ENCODE measurements at places on chromosomes 16 and 17. TPM values are rescaled to one million over a fixed set of nuclear protein-coding genes. Genes with fewer than 3 reads are reported as not detected.

DNA sequence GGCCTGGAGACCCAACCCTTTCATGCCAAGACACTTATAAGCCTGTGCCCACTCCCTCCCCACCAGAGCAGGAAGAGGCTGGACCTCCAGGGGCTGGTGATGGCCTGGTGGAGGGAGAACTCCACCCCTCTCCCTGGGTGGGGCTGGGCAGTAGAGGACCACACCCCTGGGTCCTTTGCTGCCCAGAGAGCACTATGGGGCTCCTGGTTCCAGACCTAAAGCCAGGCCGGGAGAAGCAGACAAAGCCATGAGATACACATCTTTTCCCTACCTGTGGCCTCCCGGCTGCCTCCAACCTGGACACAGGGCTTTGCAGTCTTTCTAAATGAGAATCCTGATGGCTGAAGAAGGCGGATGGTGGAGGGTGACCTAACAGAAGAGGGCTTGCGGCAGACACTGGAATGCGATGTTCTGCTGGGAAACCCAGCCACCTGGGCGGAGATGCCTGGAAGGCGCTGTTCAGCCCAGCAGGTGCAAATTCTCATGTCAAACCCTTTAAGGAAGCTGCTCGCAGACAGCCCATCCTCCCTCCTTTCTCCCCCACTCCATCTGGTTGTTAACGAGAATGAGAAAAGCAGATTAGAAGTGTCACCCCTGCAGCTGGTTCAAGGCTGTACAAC is 43.9 kb upstream of the KIFC3 start:
- DNase-seq = no peak

DNA sequence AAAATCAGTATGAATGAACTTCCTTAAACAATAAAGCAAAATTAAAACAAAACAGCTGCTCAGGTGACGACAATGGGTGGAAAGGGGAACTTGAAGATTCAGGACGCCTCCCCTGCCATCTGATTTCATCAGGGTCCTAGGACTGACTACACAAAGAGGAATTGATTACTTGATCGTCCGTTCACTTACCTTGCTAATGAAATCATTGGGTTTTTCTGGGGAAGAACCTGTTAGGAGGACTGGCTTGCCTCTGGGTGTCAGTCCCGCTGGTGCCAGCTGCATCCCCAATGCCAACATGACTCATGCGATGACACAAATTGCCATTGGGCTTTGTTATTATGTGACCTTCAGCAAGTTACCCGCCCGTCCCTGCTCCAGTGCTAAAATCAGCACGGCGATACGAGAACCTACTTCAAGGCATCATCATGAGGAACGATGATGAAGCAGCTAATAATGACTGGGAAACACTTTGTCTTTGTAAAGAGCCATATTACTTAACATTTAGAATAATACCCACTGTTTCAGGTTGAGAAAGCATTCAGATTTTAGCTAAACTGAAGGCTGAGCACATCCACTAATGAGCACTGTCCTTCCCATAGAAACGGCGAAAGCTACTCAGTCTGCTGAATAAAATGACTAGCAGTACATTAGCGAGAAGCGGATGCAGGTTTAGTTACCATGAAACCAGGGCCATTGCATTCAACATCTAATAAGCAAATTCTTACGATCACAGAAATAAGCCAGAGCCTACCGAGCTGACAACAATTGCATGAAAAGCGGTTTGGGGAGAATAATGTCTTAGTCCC is 139.4 kb downstream of the ZFHX3 start:
- DNase-seq = no peak

DNA sequence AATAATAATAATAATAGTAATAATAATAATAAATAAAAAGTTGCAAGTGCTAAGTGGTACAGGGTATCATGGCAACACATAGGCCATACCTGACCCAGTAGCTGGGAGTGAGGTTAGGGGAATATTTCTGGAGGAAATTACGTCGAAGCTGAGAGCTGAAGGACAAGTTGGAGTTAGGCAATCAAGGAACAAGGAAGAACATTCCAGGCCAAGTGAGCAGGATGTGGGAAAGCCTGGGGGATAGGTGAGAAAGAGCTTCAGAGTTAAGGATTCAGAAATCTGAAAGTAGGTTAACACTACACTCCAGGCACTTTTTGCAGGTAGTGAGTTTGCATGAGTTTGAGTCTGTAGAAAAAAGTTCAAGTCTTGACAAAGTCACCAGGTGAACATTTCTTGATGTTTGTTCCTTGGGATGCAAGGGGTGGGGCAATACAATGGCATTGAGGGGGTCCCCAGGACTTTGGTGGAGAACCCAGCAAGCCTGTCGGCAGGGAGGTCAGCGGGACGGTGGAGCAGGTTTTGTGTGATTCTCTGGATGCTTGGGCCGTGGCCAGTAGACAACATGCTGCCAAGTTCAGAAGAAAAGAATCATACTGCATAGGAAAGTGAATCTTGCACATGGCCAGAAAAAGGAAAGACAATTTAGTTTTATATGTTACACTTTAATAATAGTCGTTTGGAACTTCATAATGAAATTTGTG is 27.7 kb upstream of the MPHOSPH6 start:
- no peak for DNase-seq

GRCh38 chr17:81734405-81735263 is 22.6 kb downstream of the SLC25A10 start:
- DNase-seq = no peak

The GDE1 gene
- 21.3 TPM for total RNA-seq

The CACNG3 gene
- not detected for total RNA-seq

DNA sequence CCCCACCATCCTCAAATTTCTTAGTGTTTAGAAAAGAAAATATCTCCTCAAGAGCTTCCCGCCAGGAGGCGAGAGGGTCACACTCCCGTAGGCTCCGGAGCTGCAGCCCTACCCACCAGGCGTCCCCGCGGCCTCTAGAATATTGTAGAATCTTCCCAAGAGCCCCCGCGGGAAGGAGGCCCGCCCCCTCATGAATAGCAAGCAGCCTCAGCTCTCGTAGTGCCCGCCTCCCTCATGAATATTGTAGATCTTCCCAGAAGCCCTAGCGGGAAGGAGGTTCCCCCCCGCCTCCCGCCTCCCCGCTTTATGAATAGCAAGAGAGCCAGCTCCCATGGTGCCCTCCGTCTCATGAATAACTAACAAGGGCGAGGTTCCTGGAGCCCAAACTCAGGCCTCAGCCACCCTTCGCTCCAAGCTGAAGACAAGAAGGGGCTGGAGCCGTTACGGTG is at the start of gene FBXO47:
Gene FBXO47 (minus strand): TSS at position 114 of the 449 bp plus-strand sequence. CDS start 4,378 bp downstream, outside the sequence.
- DNase-seq = peak; percentile 93

DNA sequence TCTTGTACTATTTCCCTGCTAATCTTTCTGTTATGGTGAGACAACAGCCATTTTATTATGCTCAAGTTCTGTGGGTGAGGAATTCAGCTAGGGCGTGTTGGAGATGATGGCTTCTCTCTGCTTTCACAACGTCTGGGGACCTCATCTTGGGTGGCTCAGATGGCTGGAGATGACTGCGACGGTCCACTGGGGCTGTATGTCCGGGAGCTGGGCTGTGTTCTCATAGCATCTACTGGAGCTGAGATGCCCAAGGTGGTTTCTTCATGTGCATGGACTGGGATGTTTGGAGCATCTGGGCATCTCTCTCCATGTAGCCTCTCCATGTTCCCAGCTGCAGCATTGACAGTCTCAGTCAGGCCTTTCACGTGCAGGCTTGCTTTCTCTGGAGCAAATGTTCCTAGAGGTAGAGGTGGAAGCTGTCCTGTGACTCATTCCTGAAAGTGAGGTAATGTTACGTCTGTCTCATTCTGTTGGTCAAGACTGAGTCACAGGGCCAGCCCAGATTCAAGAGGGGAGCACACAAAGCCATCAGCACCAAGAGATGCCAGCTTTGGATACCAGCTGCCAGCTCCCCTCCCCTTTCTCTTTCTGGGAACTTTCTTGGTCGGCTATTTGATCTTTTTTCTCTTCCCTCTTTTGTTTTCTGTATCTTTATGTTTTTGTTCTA is 96.2 kb downstream of the RAP1GAP2 start:
- no peak for DNase-seq

GRCh38 chr17:55304171-55304859 is 39.6 kb downstream of the HLF start:
- DNase-seq = no peak

- peak; percentile 26 for DNase-seq
Observed at GRCh38 chr17:61422116-61422799, 22.6 kb downstream of the TBX2 start.

The CD300LG gene
- not detected for total RNA-seq

DNA sequence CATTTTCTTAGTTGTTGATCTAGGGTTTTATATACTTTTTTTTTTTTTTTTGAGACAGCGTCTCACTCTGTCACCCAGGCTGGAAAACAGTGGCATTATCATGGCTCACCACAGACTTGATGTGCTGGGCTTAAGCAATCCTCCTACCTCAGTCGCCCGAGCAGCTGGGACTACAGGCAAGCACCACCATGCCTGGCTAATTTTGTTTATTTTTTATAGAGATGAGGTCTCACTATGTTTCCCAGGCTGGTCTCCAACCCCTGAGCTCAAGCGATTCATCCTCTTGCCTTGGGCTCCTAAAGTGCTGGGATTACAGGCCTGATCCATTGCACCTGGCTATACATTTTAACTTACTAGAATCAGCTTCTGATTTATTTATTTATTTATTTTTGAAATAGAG is 34.2 kb upstream of the ATP2A3 start:
- no peak for DNase-seq

The KRT16 gene
- total RNA-seq = not detected

GRCh38 chr17:17503566-17504130 is 7.5 kb upstream of the RASD1 start:
- DNase-seq = no peak

DNA sequence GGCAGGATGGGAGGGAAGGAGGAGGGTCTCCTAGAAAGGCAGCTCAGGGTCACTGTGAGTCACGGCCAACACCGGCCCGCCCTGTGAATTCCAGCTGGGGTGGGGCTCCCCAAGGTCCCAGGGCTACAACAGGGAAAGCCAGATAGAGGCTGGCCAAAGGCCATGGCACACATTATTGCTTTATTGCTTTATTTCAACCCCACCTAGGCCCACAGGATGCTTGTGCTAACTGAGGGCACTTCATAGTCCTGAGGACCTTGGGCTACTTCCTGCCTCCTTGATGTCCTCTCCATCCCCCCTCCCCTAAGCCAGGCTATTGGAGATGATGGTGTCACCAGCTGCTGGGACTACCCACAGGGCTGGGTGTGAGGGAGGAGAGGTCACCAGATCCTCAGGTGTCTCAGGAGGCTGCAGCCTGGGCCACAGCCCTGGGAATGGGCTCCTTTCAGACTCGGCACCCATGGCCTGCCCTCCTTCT is 26.1 kb downstream of the LRRC75A start:
- DNase-seq = no peak

GRCh38 chr16:66959704-66960161 is 1.3 kb upstream of the CES3 start:
- DNase-seq = no peak

DNA sequence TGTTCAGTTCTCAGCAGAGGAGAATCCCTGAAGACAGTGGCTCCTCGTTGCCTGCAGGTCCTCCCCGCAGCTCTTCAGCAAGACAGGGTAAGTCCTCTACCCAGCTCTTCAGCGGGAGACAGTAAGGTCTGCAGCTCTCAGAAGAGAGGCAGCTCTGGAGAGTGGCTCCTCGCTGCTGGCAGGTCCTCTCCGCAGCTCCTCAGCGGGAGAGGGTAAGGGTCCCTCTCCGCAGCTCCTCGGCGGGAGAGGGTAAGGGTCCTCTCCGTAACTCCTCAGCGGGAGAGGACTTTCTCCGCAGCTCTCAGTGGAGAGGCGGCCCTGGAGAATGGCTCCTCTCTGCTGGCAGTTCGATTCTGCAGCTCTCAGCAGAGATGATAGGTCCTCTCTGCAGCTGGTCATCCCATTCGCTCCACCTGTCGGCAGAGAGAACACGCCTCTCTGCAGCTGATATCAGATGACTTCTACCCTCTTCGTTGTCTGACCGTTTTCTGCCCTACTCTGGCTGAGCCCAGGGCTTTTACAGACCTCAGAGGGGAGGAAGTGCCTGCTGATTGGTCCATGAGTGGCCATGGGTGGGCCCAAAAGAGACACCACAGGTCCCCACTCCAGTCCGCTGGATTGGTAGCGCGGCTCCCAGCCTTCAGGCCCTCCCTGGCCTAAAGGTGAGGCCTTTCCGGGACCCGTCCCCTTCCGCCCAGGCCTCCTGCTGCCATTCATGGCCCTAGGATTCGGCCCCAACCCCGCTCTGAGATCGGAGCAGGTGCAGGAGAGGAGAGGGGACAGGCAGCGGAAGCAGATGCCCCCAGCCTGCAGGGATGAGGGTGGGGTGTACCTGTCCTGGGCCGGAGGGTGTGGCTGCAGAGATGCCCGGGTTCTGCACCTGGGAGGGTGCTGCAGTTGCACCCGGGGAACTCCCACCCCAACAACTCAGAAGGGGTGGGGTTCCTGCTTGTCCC is 11.9 kb upstream of the SHCBP1 start:
- peak; percentile 41 for DNase-seq

DNA sequence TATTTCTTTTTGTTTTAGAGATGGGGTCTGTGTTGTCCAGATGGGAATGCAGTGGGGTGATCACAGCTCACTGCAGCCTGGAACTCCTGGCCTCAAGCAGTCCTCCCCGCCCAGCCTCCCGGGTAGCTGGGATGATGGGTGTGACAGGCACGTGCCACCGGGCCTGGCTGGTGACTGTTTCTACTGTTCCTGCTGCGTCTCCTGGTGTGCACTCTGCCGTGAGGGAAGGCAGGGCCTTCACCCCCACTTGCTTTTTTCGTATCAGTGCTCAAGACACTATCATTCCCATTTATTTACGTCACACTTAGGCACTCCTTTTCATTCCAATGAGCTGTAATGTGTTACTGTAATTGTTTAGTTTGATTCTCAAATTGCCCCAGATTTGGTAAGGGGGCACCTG is 25.3 kb upstream of the PVALEF start:
- no peak for DNase-seq

The KRTAP1-1 gene
- not detected for total RNA-seq

The MMP15 gene
- total RNA-seq = 1.1 TPM

The SALL1 gene
- not detected for total RNA-seq

Measured in activated CD8-positive, alpha-beta memory T cell treated with anti-CD3 and anti-CD28 coated beads, Interleukin-2, amount 10 ng/mL, durations not matched to agents 7 days and 5 days (primary cell).